ENCODE measurements at places on chromosomes 6 and 20. TPM values are rescaled to one million over a fixed set of nuclear protein-coding genes. Genes with fewer than 3 reads are reported as not detected.

The TNF gene
- polyA plus RNA-seq = 0.17 TPM

DNA sequence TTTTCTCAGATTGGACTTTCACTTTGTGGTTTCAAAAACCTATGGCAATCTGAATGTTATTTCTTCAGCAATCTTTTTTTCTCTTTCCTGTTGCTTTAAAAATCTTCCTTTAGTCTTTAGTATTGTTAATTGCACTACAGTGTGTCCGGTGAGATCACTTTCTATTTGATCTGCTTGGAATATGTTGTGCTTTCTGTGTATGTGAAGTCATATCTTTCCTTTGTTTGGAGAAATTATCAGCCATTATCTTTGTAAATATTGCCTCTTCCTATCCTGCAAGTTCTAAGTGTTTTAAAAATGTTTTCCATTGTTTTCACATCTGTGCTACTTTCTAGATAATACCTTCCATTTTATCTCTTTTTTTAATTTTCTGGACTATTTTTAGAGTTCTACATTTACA, 171.4 kb upstream of the PRSS16 start:
- no peak for DNase-seq

GRCh38 chr20:32945710-32946221, 58.5 kb downstream of the SUN5 start:
- DNase-seq = no peak

The SLC22A2 gene
- 14.3 TPM for polyA plus RNA-seq

DNA sequence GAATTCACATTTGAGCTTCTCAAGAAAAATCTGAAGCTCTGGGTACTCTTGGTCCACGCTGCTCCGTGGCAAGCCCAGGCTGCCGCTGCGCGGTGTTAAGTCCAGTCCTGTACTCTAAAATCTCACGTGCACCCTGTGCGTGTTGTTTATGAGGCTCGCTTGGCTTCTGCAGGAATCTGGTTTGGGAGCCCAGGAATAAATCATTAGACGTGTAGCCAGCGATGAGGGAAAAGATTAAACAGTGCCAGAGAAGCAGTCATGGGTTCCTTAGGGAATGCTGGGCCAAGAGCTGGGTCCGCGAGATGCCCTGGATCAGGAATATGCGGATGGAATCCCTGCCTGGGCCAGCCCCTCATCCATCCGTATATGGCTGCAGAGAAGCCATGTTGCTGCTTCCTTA, 87.3 kb downstream of the KCNB1 start:
- no peak for DNase-seq

- no peak for DNase-seq
Observed at GRCh38 chr20:25380945-25381614, 9.6 kb downstream of the ABHD12 start.

DNA sequence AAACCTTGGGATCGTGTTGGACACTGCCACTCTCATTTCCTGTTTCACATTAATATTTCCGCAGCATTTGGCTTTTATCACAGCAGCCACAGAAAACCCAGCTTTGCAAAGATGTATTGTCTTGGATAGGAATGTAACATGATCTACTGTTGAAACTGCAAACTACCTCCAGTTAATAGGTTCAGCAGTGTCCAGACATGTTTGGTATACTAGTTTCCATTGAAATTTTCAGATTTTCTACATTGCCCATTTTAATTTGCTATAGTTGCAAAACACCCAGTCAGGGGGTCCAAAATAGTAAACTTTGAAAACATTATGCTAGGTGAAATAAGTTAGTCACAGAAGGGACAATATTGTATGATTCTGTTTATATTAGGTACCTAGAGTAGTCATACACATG, 3.3 kb downstream of the ANKRD6 start:
- no peak for DNase-seq

DNA sequence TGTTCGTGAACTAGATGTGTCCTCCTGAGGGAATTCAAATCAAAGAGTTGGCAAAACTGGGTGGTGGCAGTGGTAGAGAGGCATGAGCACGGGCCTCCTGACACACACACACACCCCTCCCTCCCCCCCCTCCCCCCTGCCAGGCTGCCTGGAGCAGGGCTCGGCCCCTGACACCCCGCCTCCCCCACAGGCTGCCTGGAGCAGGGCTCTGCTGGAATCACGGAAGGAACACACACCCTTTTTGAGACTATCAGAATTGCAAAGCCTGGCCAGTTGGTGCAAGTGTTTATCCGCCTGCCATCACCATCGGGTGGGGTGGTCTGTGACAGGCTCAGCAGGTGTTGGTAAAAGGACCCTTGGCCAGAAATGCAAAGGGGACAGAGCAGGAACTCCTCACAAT, 59.0 kb downstream of the FAM120B start:
- no peak for DNase-seq

The FAM83C gene
- not detected for polyA plus RNA-seq

DNA sequence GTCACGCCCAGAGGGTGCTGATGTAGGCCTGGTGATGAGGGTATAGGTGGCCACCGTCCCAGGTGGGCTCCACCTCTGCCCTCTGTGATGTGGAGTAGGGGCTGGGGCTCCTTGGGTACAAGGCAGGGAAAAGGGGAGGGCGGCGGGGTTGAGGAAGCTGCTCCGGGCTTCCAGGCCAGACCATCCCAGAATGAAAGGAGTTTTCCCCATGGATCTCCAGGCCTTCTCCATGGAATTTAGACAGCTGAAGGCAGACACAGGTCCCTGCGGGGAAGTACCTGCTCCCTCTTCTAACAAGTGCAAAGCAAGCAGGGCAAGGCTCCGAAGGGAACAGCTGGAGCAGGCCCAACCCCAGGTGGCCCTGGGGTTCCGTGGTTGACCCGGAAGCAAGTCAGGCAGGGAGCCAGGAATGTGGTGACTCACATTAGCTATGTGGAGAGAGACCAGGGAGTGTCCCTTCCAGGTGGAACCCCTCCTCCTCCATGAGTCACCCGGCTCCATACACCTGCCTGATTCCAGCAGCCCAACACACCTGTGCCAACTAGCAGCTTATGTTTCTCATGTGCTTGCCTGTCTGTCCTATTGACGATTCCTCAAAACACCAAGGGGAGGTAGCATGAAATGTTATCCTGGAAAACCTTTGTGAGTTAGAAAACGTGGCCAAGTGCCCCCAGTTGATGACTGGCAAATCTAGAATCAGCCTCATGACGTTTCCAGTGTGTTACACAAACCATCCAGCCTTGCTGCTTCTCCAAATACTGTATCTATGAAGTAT, 59.7 kb upstream of the SNX9 start:
- peak; percentile 60 for DNase-seq

DNA sequence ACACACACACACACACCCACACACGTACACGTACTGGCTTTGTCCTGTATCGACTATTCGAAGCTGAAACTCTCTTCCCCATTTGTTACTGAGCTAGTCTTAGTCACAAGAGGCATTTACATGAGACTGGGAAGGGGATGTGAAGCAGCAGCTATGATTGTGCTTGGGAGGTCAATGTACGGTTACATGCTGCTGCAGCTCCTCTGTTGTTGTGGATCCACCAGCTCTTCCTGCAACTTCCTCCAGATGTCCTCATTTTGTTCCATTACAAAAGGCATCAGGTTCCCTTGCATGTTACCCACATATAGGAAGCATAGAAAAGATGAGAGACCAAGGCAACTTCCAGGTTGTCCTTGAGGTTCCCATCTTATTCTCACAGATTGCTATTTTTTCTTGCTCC, 612.4 kb upstream of the IMPG1 start:
- no peak for DNase-seq

DNA sequence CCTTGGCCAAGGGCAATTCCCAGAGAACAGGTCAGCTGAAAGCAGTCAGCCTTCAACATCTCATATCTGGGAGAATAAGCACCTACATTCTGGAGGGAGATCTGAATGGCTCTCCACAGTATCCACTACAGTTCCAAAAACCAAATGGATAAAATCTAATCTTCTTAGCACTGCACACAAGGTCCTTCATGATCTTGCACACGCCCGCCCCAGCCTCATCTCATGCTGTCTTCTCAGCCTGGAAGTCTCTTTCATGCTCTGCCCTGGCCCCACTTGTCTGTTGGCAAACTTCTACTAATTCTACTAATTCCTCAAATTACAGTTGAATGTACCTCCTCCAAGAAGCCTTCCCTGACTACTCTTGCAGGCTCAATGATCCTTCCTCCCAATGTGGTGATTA, 1.8 kb upstream of the TTBK1 start:
- no peak for DNase-seq

- DNase-seq = no peak
Observed at GRCh38 chr6:150622941-150623874, 23.5 kb downstream of the PLEKHG1 start.

- DNase-seq = no peak
Observed at GRCh38 chr6:118886641-118887040, 7.3 kb upstream of the ASF1A start.

The FAM83B gene
- polyA plus RNA-seq = 11.1 TPM

The KCNB1 gene
- polyA plus RNA-seq = 0.85 TPM

DNA sequence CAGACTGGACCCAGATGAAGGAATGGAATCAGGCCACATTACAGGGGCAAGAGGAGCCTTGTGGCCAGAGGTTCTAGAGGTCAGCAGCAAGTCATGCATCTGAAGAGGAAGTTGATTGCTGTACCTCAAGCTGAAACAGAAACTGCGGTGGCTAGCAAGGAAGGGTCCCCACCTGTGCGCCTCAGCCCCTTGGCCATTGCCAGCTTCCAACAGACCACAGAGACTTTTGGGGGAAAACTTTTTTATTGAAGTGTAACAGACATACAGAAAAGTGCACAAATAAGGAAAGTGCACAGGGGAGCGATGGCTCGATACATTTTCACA, 26.8 kb upstream of the SLC9A8 start:
- no peak for DNase-seq

The PI3 gene
- polyA plus RNA-seq = not detected

The AGER gene
- 28.0 TPM for polyA plus RNA-seq

The CDH26 gene
- 1.6 TPM for polyA plus RNA-seq

The POU5F1 gene
- 6.5 TPM for polyA plus RNA-seq

GRCh38 chr6:6604566-6604965, 16.0 kb downstream of the LY86 start:
- DNase-seq = no peak

DNA sequence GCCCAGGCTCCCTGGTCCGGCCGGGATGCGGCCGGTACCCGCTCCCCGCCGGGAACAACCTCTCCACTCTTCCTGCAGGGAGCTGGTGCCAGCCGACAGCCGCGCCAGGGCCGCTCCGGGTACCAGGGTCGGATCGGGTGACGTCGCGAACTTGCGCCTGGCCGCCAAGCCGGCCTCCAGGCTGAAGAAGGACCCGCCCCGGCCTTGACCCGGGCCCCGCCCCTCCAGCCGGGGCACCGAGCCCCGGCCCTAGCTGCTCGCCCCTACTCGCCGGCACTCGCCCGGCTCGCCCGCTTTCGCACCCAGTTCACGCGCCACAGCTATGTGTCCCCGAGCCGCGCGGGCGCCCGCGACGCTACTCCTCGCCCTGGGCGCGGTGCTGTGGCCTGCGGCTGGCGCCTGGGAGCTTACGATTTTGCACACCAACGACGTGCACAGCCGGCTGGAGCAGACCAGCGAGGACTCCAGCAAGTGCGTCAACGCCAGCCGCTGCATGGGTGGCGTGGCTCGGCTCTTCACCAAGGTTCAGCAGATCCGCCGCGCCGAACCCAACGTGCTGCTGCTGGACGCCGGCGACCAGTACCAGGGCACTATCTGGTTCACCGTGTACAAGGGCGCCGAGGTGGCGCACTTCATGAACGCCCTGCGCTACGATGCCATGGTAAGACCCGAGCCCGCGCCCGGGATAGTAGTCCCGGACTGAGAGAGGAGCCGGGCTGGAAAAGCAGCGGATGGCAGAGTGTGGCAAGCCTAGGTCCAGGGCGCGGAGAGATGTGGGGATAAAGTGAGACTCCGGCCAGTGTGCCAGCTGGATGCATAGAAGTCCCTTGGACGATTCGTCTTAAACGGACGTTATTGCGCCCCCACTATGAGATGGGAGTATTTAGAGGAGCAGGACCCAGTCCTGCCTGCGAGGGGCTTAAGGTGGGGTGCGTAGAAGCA, at the start of gene NT5E:
TSS of gene NT5E (plus strand) at position 266 of the 942 bp plus-strand sequence. CDS start at position 323, 57 bp downstream.
- peak; percentile 34 for DNase-seq

DNA sequence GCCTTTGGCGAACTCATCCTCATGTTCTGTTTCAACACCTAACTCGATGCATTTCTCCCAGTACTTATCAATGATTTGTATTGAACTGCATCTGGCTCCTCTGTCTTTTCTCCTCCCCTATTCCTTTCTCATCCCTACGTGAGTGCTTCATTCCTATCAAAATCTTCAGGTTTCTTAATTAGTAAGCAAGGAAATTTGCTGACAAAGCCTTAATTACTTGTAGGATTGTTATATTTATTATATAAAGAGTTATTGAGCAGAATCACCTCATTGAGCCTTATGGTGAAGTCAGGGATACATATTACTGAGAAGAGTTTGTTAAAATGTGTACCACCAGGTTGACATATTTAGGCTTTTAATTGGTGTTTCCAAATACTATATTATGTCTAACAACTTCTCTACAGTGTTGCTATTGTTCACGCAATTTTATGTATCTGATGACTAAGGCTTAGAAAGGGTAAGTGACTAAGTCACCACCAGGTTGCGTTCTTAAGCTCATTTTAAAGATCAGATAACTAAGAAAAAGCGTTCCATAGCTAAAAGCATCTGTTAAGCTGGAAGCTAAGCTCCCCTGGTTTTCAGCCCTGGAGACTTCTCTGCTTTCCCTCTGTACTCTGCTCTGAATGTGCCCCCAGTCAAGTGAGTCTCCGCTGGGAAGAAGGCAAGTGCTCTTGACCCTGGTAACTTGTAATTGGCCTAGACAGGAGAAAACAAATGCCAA, 18.9 kb downstream of the SCGN start:
- DNase-seq = no peak

- peak; percentile 46 for DNase-seq
Observed at GRCh38 chr6:43627008-43627825, 1.8 kb downstream of the GTPBP2 start.

GRCh38 chr6:73671911-73672685, 18.3 kb upstream of the SLC17A5 start:
- DNase-seq = no peak

DNA sequence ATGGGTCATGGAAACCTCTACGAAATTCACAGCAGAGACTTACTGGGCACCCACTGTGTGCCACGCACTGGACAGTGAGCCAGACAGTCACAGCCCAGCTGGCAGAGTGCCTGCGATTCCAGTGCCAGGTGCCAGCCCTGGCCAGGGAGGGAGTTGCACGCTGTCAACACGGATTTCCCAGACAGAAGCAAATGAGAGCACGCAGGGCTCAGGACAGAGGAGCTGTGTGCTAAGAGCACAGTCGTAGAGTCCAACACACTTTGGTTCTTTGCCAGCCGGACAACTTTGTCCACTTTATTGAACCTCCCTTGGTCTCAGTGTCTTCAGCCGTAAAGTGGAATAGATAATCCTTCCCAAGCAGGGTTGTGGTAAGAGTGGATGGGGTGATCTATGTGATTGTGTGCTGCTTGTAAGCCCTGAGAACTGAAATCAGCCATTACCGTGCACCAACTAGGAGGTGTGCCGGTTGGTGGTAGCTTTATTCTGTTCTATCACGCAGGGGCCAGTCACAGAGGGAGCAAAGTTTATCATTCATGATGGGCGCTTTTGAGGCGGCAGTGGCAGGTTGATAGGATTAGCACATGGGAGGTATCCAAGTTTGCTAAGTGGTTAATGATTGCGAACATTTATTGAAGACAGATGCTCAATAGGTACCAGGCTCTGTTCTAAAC, 40.6 kb downstream of the SIRPA start:
- DNase-seq = no peak
